ENCODE measurements at places on chromosomes 7 and 10.

- no peak for DNase-seq
Observed at GRCh38 chr10:47261121-47261520, 38.9 kb upstream of the GDF10 start.

DNA sequence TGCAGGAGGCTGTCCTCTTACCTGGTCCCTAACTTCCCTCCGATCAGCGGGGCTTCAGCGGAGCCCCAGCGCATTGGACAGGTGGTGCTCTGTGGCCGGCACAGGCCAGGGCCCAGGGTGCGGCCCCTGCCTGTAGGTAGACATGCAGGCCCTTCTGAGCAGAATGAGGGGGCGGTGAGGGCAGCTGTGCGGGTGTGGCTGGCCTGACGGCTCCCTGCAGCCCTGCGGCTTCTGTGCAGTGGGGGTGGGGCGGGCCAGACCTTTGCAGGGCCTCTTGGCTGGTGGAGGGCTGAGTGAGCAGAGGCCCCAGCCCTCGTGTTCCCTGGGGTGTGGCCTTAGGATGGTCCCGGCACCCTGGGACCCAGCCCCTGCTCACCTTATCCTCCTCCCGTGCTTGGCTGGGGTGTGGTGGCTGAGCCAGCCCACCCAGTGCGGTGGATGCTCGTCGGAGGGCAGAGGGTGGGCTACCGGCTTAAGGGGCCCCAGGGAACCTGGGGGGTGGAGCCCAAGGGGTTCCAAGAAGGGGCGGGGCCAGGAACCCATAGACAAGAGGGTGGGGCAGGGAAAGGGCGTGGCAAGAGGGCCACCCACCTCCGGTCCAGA lies 175.2 kb upstream of the TNRC18 start:
- no peak for DNase-seq

GRCh38 chr10:129030996-129031843 lies 435.8 kb upstream of the MGMT start:
- DNase-seq = no peak

DNA sequence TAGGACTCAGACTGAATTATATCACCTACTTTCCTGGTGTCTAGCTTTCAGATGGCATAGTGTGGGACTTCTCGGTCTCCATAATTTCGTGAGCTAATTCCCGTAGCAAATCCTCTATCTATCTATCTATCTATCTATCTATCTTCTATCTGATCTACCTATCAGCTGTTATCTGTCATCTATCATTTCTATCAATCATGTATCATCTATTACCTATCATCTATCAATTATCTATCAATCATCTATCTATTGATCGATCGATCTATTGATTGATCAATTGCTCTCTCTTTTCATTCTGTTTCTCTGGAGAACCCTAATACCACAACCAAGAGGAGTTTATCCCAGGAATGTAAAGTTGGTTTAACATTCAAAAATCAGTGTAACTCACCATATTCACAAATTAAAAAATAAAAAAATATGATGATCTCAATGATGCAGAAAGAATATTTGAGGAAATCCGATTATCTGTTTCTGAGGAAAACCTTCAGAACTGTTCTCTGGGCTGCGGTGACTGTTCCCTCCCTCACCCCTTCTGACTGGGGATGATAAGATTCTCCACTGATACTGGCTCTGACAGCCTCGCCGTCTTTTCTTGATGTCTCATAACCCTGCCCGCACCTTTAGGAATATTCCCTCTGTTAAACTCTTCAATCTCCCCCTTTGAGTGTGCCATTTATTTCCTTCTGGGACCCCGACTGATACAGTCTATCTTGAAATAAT lies 147.7 kb downstream of the ACTR3B start:
- DNase-seq = no peak

DNA sequence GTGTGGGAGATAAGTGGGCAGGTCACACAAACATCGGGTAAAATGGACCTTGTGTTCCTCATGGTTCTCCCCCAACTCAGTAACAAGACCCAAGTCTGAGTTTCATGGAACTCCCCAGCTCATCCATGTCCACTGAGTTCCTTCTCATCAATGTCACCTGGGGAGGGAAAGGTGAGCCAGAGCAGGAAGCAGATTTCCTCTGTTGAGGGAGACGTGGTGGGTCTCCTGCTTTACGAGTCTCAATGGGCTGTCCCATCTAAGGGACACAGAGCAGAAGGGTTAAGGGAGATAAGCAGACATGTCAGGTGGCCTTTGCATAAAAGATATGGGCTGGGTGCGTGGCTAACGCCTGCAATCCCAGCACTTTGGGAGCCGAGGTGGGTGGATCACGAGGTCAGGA lies 56.5 kb upstream of the SORCS3 start:
- DNase-seq = no peak

DNA sequence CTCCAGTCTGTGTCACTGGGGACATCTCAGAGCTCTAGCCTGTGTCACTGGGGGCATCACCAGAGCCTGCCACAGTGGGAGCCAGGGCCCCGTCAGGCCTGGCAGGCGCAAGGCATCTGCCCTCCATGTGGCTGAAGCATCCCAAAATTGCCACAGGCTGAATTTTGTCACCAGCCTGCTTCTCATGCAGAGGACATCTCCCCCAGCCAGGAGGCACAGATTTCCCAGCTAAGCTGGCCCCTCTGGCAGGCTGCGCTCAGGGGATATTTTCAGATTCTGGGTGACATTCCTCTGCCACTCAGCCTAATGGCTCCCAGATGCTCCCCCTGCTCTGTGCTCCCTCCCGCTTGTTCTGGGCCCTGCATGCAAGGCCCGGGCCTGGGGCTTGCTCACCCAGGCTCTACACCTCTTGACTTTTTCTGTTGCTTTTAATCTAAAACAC lies 64.6 kb downstream of the COL13A1 start:
- no peak for DNase-seq

GRCh38 chr10:58746474-58747185 lies 234.0 kb downstream of the BICC1 start:
- DNase-seq = no peak

GRCh38 chr10:27819781-27820531 lies 74.3 kb upstream of the MKX start:
- no peak for DNase-seq

GRCh38 chr7:17043012-17043877 lies 161.5 kb upstream of the AGR3 start:
- no peak for DNase-seq

GRCh38 chr7:105118612-105119600 lies 104.9 kb downstream of the KMT2E start:
- DNase-seq = no peak

- DNase-seq = no peak
Observed at GRCh38 chr10:76324283-76324682, 892.9 kb downstream of the LRMDA start.

DNA sequence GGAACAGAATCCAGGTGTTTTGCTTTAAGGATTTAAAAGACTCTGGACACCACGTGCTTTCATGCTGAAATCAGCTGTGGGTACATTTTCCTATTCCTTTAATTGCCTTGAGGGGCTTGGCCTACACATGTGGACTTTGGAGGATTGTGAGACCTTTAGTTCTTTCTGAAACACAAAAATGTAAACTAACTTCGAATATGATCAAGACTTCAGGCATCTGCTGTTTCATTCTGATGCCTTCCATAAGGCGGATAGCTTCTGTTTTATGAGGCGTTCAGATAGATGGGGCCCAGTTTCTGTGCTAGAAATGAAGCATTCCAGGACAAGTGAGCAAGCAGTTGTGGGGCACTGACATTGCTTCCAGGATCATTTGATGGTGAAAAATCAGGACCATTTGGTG lies 1.5 kb upstream of the NOBOX start:
- no peak for DNase-seq

DNA sequence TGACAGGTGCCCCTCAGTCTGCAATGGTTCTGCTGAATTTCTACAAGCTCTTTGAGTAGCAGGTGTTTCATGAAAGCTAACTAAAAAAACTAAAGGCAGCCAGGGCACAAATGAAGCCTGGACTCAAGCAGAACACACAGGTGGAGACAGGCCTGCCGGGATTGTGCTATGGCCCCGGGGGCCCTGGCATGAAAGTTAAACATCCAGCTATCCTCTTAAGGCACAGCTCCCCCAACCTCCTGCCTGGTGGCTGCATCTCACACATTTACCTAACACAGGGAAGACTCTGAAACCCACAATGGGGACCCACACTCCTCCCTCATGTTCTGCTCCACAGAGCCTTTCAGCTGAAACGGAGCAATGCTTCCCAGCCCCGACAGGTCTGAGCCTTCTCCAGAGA lies 76.3 kb upstream of the CAMK2B start:
- DNase-seq = no peak

DNA sequence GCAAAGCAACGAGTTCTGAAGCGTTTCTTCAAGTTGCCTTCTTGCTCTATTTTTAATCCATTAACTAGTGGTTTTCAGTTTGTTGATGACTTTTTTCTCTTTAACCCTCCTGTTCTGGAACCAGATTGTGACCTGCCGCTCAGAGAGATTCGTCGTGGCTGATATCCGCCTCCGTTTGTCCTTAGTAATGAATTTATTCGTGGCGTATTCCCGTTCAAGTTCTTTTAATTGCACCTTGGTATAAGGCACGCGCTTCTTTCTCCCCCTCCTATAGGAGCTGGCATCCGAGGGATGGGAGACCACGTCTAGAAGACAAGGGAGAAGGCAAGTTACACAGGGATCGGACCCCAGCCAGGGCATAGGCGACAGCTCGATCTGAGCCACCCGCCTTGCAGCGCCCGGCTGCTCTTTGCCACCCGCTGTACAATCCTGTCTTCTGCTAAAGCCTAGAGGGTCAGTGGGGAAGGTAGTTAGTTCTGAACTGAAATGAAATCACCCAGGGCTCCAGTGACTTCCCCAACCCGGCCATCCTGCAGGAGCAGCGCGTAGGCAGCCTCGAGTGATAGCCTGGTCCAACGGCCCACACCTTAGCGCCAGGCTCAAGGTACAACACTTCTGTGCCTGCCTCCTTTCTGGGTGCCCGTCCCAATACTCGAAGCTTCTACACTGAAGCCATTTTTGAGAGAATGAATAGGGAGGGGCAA lies 1.6 kb downstream of the HOXA13 start:
- DNase-seq = no peak

DNA sequence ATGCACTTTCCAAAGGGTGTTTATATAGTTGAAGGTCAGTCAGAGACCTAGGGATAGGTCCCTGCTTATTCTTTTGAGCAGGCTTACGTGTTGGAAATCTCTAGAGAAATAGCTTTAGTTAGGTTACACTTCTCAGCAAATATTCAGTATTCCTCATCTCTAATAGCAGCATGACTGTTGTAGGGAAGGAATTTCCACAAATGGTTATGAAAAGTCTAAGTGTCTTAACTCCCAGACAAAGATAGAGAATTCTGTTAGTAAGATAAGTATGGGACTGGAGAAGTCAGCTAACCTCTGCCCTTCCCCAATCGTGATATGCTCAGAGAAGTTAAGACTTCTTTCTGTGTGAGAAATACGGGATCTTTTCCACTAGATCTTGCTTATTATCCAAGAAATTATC lies 16.5 kb downstream of the SGPL1 start:
- DNase-seq = no peak

- no peak for DNase-seq
Observed at GRCh38 chr7:68488341-68489060, 1109.8 kb upstream of the AUTS2 start.

DNA sequence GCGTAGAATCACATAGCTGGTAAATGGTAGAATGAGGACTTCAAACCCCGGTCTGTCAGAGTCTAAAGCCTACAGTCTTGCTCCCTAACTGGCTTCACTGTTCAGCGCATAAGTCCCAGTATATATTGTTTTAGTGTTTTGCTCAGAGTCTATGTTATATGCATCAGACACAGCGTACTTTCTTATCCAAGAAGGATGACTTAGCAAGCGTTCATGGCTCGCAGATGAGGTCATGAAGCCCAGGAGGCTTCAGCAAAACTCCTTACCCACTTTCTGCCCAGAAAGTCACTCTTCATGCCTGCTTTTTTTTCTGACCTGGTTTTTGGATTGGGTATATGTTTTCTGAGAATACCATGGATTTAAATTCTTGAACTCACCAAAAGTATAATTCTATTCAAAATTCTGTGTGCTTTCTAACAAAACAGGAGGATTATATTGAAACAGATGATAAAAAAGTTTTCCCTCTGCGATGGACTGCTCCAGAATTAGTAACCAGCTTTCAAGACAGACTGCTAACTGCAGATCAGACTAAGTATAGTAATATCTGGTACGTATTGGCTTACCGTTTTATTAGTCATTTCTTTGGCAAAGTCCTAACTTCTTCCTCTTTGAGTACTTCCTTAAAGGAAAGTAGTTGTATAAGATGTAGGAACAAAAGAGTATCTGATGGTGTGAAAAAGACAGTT lies 24.6 kb upstream of the BHLHA15 start:
- no peak for DNase-seq

- DNase-seq = no peak
Observed at GRCh38 chr10:306007-306674, 170.9 kb downstream of the ZMYND11 start.

GRCh38 chr10:58293989-58294388 lies 25.0 kb downstream of the CISD1 start:
- no peak for DNase-seq

DNA sequence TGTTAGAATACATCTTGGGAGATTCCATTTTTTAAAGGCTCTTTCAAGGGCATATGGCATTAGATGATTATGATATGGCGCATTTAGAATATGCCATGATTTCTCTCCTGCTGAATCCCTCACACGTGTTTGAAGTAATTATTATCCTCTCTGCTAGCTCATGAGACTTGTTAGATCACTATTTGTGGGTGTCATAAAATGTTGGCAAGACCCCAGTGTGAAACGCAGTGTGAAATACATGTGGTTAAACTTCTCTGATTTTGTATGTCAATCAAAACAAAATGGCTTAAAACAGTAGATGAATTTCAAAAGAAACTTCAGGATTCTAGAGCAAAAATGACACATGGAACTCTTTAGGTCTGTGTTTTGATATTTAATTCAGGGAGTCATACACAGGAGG lies 560.8 kb downstream of the AUTS2 start:
- no peak for DNase-seq

GRCh38 chr10:21522631-21523406 lies 2.7 kb downstream of the SKIDA1 start:
- DNase-seq = no peak

- no peak for DNase-seq
Observed at GRCh38 chr7:42232275-42232674, 4.7 kb downstream of the GLI3 start.

- peak; percentile 29 for DNase-seq
Observed at GRCh38 chr10:102835007-102835482, 2.2 kb downstream of the CYP17A1 start.

GRCh38 chr7:42628054-42628453 lies 283.8 kb downstream of the C7orf25 start:
- no peak for DNase-seq

GRCh38 chr7:105130048-105130447 lies 116.0 kb downstream of the KMT2E start:
- no peak for DNase-seq

DNA sequence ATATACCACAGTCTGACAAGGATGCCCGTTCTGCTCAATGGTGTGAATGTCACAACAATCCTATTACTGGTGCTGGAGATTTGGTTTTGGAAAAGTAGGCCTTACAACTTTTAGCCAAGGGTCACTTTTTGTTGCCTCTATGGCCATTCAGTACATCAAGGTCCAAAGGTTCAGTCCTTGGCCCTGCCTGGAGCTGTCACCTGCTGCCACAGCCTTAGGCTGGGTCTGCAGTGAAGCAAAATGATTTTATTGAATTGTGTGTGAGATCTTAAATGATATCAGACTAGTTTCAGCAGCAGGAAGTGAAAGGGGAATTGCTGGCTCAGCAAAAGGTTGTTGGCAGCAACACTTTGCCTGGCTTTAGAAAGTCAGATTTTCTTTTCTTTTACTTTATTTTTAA lies 427.6 kb downstream of the THSD7A start:
- DNase-seq = no peak

Measured in amygdala (tissue), 56 donors.